Hepatic stellate cell (primary cell): ENCODE measurements at places on chromosomes 1 and 21.

DNA sequence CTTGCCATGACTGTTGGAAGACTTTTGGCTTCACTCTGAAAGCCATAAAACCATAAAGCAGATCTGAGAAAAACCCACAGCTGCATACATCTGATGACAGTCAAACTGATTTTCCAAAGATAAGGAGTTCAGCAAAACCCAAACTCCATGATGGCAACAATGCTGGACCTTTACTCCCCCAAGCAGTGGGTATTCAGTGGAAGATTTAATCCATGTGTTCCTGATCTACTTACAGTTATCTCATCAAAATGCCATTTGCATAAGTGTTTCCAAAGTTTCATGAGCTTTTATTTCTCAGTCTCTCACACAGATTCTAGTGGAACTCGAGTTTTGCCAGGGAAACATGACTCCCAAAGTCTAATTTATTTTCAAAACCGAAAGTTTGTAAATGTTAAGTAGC, 184.9 kb downstream of the ZC3H11B start:
- no peak for DNase-seq

DNA sequence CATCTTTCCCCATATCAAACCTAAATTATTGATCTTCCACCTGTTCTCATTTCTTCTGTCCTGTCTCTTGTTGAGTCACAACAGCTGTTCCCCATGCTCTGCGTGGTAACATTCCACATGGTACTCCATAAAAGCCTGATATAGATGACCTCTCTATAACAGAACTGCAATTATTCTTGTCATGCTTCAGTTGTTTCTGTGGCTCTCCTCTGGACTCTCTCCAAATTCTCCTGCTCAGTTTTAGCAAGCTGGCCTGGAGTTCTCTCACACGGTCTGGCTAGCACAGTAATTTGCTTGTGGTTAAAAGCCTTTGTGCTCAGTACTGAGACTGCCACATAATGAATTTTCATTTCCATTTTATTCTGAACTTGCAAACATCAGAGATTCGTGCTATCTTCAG, 10.6 kb upstream of the LRRC39 start:
- DNase-seq = peak; percentile 40

DNA sequence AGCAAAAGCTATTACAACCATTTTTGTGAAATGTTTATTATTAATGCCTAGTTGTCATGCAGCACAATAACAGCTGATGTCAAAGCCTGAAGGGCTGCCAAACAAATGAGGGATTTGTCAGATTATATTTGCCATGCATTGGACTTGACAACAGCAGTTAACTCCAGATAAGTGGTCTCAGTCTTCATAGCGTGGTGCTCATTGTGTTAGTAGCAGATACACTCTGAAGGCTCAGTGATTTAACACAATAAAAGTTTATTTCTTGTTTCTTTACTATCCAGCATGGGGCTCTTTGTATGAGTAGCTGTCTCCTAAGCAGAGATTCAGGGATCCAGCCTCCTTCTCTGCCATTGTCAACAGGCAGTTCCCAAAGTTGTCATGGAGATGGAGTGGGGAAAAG, 76.0 kb upstream of the PTGFRN start:
- DNase-seq = no peak

GRCh38 chr1:167533851-167534300, 15.5 kb upstream of the CD247 start:
- peak; percentile 81 for DNase-seq

DNA sequence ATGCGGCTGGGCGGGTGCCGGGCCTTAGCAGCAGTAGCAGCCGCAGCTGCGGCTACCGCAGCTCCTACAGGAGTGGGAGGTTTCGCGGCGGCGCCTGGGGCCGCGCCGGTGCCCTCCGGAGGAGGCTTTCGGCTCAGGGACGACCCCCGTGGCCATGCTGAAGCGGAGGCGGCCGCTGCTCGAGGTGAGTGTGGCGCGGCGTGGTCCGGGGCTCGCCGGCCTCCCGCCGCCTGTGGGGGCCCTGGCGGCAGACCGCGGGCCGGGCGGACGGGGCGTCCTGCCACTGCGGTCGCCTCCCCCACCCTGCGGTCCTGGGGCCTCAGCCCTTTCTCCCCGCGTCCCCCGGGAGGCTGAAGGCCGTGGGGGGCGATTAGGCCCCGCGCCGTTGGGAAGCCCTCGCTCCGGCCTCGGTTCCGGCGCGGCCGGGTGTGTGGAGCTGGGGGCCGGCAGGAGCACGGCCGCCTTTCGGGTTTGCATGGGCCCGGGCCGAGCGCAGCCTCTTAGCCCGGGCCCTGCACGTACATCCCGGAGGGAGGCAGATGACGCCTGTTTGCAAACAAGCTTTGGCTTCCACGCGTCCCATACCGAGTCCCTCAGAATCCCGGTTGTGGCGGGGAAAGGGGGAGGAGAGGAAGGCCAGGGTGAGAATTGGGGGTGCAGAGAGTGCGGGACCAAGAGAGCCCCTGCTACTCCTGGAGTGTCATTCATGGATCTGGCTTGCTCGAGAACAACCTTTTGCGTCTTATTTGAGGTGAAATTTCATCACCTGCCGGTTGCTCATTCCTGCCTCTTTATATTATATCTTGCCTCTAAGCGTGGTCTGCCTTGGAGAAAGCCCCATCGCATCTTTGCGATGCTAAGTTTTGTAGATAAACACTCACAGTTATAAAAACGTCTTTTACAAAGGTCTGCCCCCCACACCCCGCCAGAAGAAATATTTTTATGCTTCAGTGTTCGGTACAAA, 613 bp downstream of the ZFYVE9 start:
- peak; percentile 58 for DNase-seq

GRCh38 chr1:44377925-44378784, 23.1 kb upstream of the ERI3 start:
- peak; percentile 46 for DNase-seq

- no peak for DNase-seq
Measured at GRCh38 chr1:208374391-208374941, 130.3 kb upstream of the PLXNA2 start.

- DNase-seq = no peak
Measured at GRCh38 chr1:36497207-36497606, 14.5 kb upstream of the CSF3R start.

- no peak for DNase-seq
Measured at GRCh38 chr1:65764052-65764451, 28.6 kb upstream of the PDE4B start.

- DNase-seq = no peak
Measured at GRCh38 chr1:159468321-159468720, 28.8 kb downstream of the OR10J1 start.

GRCh38 chr21:42117967-42118780, 47.1 kb downstream of the UMODL1 start:
- DNase-seq = no peak

DNA sequence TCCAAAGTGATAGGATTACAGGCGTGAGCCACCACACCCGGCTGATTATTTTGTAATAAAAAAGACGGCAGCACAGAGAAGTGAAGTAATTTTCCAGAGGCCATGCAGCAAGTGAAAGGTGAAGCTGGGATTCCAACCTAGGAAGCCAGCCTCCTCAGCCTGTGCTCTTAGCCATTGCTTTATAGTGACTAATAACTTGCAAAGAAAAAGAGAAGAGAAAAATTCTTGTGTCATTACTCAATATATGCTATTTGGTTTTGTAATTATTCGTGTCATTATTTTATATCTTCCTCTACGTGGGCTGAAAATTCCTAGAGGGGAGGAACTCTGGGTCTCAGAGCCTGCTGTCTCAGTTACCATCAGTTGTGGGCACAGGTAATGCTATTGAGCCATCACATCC, 1.6 kb upstream of the IER5 start:
- DNase-seq = no peak

- DNase-seq = no peak
Measured at GRCh38 chr1:211531194-211532087, 39.5 kb upstream of the RD3 start.

GRCh38 chr1:43171312-43171875, 696 bp downstream of the EBNA1BP2 start:
- peak; percentile 13 for DNase-seq

GRCh38 chr1:64480999-64481772, 11.3 kb downstream of the CACHD1 start:
- DNase-seq = no peak

DNA sequence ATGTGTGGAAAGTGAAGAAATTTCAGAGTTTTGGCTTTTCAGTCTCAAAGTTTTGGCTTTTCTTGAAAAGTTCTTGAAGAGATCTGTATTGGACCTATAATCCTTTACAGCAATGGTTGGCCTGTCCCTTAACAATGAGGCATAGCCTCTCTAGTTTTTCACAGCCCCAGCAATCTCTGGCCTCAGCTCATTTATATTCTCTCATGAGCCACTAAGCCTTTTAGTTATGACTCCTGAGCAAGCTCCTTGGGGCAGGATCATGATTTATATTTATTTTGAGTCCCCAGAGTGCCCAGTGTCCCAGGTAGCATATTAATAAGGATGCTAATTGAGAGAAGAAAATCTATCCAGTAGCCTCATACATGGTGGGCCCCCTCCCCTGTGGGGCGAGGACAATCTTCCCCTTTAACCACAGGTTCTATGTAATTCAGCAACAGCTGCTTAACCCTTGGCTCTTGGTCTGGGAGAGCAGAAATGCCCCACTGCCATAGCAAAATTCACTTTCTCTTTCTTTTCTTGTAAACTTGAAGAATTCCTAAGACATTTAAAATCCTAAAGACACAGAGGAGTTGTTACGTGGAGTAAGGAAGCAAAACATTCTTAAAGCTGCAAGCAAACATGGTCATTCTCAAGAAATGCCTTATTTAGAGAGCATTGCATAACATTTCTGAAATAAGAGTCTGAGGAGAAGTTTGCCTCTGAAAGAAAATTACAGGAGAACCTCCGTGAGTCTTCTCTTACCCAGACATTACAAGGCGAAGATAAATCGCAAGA, 6.3 kb downstream of the NGF start:
- DNase-seq = peak; percentile 24

DNA sequence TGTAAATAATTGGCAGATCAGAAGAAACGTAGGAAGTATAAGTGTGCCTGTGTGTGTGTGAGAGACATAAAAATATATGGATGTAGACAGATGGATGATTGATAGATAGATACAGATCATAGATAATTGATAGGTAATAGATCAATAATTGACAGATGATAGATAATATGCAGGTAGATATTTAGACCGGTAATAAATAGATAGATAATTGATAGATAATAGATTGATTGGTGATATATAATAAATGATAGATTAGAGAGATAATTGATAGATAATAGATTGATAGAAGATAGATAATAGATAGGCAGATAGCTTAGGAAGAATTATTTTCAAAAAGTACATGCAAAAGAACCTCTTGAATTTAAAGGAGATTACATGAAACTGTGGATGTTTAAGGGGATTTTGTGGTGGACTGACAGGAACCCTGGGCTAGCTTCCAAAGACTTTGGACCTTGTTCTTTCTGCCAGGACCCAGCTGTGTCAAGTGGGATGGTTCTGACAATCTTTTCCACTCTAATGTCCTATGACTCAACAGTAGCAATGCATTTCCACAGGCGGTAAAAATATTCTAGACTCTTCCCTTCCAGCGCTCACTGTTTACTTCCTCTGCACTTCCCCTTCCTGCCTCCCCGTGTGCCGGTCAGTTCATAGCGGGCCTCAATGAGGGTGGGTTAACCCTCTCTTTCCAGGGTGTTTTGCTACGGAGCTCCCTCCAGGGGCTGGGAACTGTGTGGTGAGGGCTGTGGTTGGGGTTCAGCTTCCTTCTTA, 39.4 kb downstream of the KCNJ15 start:
- no peak for DNase-seq

- no peak for DNase-seq
Measured at GRCh38 chr1:153688276-153688675, 9.8 kb downstream of the NPR1 start.

DNA sequence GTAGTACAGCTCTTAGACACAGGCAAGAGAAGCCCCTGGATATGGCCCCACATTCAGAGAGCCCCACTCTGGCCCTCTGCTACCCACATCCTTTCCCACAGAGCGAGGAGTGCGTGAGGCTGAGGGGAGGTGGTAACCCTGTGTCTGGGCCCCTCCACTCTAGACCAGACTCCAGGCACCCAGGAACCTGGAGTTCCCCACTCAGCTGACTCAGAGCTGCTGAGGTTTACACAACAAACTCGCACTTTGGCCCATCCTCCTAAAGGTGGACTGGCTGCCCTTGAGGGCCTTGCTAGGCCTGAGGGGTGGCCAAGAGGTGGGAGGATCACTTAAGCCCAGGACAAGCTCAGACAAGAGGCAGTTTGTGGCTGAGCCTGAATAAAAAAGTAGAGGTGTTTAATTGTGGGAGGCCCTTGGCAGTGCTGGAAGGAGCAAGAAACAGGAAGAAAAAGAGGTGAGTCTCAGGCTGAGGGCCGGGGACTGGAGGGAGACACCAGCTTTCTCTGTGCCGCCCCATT, 10.7 kb downstream of the MR1 start:
- no peak for DNase-seq

DNA sequence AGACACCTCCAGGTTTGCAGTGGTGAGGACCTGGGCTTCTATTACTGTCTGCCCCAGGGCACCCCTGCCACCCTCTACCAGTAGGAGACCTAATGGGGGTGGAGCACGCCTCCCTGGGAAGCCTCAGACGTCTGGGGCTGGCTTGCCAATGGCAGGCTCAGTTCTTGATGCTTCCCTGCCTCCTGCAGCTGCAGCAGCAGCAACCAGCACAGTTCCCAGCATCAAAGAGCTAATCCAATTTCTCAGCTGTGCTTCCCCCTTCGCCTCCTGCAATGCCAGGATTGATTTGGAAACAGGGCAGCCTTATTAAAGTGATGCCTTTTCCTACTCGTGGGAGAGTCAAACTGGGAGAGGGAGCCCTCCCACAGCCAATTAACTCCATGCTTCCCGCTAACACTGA, 8.2 kb downstream of the SYT2 start:
- no peak for DNase-seq
